ENCODE measurements at places on chromosomes 6 and 20. TPM values are rescaled to one million over a fixed set of nuclear protein-coding genes. Genes with fewer than 3 reads are reported as not detected.

The GFRAL gene
- not detected for total RNA-seq

The OR2B6 gene
- total RNA-seq, result not detected

The ANGPT4 gene
- not detected for total RNA-seq

The SRXN1 gene
- total RNA-seq, result 8.9 TPM

The PAK5 gene
- not detected for total RNA-seq

The CST4 gene
- total RNA-seq, result not detected

The ANKRD66 gene
- not detected for total RNA-seq

The PTCRA gene
- total RNA-seq, result not detected

The C20orf204 gene
- 6.4 TPM for total RNA-seq

The CTSA gene
- 64.1 TPM for total RNA-seq

The IL17F gene
- total RNA-seq, result not detected

The HS3ST5 gene
- not detected for total RNA-seq

The CST7 gene
- 43.9 TPM for total RNA-seq

The TMEM74B gene
- 0.39 TPM for total RNA-seq

GRCh38 chr20:16528078-16528477 is 45.2 kb downstream of the KIF16B start:
- no peak for DNase-seq

GRCh38 chr6:14664621-14665315 is 547.2 kb downstream of the CD83 start:
- no peak for DNase-seq

DNA sequence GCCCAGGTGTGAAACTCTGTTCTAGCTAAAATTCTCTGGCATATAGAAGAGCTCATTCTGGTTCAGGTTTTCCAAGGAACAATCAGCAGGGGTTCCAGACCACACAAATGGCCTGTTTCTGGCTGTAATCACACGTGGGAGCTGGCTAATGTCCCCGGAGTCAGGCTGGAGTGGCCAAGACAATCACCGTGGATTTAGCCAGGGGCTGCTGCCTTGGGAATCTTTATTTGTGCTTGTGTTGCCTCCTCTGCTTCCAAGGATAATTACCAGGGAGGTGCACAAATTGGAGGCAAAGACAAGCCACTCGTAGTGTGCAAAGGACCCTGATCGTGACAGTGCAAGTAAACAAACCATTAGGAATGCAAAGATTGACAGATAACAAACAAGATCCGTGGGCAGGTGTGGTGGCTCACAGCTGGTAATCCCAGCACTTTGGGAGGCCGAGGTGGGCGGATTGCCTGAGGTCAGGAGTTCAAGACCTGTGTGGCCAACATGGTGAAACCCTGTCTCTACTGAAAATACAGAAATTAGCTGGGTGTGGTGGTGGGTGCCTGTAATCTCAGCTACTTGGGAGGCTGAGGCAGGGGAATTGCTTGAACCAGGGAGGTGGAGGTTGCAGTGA is 77.3 kb downstream of the KCNB1 start:
- DNase-seq, result no peak

DNA sequence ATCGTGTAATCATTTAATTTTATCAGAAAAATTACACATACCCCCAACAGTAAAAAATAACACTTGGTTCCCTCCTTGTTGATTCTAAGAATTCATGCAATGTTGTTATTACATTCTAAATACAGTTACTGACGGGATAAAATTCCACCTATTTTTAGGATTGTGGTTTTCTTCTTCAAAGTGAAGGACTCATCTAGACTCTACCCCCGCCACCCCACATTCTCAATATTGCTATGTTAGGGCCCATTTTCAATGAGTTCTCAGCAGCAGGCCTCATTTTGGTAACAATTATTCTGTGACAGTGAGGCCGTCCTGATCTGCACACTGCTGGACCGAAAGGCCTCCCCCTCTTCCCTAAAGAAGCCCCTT is 43.5 kb downstream of the PREX1 start:
- no peak for DNase-seq

DNA sequence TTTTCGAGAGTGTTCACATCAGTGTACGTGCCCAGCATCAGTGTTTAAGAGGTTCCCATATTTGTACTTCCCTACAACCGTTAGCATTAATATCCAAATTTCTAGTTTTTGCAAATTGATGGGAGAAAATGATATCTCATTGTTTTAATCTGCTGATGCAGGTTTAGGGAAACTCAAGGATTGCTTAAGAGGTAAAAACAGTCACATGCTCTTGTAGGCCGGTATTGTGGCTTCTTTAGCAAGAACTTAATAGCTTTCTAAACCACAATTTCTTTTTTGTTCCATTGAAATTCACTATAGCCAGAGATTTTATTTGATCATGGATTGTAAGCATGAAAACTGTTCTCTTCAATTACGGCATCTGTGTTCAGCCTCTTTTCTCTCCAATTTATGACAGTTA is 29.5 kb downstream of the BEND6 start:
- no peak for DNase-seq

DNA sequence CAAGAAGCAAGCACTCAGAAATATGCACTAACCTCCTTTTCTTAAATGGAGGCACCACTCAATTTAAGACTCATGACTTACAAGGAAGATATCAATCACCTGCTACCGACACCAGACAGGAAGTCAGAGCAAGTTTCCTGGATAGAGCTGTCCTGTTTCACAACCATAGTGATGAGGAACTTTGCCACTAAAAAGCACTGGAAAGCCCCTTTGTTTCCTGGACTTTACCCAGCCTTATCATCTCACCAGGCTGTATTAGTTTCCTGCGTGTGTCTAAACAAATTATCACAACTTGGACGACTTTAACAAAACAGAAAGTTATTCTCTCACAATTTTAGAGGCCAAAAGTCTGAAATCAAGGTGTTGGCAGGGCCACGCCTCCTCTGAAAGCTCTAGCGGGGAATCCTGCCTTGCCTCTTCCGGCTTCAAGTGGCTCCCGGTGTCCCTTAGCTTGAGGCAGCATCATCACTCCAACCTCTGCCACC is 253.8 kb upstream of the STXBP5 start:
- no peak for DNase-seq

GRCh38 chr6:20455251-20455940 is 53.7 kb downstream of the E2F3 start:
- DNase-seq, result no peak

DNA sequence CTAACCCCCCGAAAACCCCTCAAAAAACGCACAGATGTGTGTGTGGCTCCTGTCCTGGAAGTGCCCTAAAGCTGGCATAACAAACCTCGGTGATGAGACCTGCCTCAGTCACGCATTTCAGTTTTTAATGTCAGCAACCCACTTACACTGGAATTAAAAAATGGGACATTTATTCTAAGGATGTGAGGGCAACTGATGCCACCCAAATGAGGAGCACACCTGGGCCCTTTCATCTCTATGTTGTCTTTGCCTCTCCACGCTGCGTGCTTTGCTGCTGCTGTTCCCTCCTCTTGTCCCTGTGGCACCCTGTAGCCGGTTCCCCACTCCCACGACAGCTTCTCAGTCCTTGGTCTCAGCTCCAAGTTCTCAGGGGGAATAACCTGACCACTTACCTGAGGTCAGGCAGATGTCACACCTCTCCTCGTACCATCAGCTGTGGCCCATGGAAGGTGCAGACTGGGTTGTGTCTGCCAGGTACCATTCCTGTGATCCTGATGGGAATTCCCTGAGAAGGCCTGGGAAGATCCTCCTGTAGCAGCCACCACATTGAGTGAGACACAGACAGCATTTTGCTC is 134.2 kb upstream of the THBS2 start:
- DNase-seq, result no peak

DNA sequence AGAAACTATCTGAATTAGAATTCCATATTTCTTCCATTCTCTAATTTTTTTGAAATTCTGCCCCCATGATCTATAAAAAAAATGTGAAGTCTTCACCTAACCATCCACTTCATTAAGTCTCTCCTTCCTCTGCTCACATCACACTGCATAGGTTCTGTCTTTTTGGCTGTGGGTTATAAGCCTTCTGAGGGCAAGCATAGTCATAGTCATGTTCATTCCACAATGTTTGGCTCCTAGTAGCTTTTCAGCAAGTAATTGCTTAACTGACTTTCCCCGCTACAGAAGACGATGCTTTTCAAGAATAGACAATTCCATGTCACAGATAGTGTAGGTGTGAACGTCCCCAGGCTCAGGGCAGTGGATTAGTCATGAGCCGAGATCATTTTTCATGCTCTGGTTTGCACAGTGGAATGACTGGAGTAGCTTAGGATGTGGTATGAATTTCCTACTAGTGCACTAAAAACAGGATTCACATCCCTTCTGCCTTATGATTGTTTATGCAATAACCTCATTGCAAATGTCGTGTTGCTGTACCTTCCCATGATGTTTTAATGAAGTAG is 29.1 kb downstream of the WRNIP1 start:
- DNase-seq, result no peak

- no peak for DNase-seq
These were observed 27.8 kb upstream of the SMOC2 start for GRCh38 chr6:168413018-168413720.

- DNase-seq, result no peak
These were observed 152.3 kb upstream of the BEND3 start for GRCh38 chr6:107267634-107268033.

DNA sequence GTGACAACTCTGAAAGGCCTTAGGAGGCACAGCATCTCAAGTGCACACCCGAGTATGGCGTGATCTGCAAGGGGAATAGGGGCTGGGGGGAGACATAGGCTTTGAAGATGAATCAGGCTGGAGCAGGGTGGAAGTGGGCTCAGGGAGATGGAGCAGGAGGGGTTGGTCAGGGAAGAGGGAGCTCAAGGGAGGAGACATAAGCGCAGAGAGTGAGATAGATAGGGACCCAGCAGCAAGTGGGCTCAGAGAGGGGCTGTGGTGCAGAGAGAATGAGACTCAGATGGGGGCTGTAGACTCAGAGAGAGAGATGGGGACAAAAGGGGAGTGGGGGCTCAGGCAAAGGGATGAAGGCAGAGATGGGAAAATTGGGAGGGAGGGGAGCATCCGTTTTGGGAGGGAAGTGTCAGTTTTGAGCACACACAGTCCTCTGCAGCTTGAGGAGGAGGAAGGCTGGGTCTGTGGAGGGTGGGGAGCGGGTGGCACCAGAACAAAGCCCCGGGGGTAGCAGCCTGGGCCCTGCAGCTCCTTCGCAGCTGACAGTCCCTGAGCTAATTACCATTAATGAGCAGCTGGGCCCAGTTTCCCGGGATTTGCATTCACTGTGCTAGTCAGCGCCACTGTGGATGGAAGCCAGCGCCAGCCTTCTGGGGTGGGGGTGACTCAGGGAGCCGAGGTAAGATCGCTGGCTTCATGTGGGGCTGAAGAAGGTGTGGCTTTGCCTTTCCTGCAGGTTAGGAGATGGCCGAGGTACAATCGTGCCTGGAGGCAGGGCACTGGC is 18.7 kb downstream of the SRXN1 start:
- no peak for DNase-seq

GRCh38 chr20:11626551-11626950 is 291.1 kb upstream of the BTBD3 start:
- no peak for DNase-seq

DNA sequence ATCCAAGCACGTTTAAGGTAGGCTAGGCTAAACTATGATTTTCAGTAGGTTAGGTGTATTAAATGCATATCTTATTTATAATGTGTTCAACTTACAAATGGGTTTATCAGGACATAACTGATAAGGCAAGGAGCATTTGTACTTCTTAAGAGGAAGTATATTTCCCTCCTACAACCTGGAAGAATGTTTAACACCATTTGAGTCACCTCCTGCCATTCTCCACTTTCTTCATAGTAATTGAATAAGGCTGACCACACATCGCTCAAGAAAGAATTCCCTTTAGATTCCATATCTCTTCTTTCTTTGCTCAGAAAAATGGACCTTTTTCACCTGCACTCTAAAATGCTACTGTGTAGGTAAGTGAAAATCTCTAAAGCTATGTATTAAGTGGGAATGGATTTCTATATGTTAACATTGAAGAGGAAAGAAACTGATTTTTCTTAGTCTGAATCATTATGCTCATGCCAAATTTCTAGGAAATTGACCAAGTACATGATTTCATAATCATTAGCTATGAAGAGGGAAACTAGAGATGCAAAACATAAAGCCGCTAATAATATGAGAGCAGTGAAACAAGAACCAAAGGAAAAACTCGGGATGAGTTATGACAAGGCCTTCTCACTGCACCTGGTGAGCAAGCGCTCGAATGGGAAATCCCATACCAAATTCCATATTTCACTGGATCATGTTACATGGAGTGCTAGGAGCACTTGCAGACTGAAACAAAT is 210.4 kb downstream of the ALDH8A1 start:
- DNase-seq, result no peak

DNA sequence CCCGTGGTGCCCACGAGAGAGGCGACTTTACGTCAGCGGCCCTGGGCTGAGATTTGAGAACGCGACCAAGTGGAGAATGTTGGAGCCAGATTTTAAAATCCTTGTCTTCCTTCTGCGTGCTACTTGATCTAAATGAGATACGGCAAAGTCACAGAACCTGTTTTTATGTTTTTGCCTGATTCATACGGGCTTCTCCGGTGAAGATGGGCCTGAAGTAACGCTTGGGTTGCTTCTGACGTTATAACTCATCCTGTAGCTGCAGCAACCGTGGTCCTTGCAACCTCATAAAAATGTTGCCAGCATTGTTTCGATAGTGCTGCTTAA is 462 bp upstream of the SLC35B3 start:
- DNase-seq, result no peak

DNA sequence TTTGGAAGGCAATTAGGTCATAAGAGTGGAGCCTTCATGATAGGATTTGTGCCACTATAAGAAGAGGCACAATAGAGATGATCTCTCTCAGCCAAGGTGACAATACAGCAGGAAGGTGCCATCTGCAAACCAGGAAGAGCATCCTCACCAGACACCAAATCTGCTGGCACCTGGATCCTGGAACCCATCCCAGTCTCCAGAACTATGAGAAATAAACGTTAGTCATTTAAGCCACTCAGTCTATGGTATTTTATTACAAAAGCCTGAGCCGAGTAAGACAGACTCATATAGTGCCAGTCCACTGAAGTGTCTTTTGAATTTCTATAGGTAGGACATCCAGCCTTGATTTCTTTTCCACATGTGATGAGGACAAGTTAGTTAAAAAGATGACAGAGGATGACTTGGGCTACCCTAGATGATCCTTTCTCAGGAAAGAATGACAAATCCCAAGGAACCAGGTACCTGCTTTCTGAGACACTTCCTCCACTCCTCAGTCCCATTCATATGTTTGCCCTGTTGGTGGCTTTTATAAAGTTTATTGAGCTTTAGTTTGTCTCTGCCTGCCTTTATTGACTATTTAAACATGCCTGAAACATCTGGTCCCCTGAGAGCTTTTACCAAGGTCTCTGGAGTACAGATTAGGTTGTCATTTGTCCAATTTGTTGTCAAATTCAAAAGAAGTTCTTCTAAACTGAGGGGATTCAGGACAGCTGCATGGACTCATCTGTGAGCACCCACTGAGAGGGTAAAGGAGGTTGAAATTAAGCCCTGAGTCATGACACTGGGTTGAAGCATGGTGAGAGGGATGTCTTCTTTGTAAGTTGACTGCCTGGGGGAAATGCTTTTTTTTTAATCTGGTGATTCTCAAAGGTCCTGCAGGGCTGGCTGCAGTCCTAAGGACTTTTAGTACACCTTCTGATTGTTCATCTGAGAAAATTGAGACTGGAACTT is 165.0 kb upstream of the PLCB4 start:
- no peak for DNase-seq

DNA sequence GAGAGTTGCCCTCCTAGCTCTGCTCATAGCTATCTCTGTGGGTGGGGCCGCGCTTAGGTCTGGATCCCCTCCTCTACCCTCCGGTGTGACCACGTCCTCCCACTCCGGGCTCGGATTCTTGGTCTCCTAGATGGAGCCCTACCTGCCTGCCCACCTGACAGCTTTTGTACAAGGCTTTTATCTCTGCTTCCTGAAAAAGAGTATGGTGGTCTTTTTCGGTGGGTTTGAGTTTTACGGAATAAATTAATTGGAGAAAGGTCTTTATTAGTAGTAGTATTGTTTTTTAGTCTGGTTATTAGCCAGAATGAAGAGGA is 773 bp downstream of the SMAP1 start:
- DNase-seq, result no peak

- DNase-seq, result no peak
These were observed 20.5 kb downstream of the COL9A1 start for GRCh38 chr6:70282312-70282918.
